ENCODE measurements at places on chromosomes 7 and 10.

DNA sequence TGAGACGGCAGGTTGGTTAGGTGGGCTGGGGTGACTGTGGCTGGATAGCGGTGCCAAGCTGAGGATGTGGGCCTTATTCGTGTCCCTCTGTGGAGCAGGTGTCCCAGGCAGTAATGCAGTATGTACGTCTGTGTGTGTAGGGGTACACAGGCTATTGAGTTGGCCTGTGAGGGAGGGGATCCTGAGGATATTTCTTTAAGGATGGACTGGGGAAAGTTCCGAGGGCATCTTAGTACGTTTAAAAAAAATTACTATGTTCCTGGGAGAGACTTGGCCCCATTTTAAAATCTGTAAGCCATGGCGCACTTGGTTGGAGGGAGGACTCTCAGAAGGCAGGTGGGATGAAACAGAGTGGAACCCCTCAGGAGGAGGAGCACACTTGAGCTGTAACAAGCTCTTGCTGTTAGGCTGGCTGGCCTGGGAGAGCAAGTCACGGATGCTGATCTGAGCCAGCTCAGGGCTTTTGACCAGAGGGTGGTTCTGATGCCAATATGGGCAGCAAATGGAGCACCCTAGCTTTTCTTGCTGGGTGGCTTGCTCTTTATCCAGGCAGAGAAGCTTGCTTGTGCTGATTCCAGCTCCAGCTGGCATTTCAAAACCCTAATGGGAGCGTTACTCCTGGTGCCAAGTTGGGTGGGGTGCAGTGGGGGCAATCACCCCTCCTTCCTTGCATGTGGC lies 765 bp downstream of the WBP1L start:
- no peak for DNase-seq

DNA sequence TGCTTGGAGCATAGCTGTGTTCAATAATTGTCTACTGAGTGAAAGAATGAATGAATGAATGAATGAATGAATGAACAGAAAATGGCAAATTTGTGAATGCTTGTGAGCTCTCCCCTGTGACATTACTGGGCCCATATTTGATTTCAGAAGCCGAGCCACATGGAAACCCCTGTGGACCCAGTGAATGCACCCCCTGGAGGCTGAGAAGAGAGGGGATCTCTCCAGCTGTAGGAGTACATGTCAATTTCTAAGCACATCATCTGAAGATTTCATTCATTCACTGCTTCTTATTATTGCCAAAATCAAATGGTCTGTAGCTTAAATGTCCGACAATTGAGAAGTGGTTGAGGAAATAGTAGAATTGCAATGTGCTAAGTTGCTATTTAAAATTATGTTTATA lies 58.3 kb upstream of the DOCK1 start:
- DNase-seq: no peak

DNA sequence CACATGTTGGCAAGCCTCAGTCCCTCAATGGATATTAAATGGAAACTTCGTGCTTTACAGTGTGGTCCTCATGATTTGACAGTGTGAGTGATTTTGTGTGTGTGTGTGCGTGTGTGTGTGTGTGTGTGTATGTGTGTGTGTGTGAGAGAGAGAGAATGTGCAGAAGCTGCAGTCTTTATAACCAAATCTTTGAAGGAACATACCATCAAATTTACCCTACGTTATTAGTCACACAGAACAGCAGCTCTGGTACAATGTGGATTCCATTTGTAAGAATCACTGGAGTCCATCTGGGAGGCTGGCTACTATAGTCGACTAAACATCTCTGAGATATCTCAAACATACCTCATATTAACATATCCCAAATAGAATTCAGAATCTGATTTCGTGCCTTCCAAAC lies 928.0 kb upstream of the POT1 start:
- DNase-seq: no peak

DNA sequence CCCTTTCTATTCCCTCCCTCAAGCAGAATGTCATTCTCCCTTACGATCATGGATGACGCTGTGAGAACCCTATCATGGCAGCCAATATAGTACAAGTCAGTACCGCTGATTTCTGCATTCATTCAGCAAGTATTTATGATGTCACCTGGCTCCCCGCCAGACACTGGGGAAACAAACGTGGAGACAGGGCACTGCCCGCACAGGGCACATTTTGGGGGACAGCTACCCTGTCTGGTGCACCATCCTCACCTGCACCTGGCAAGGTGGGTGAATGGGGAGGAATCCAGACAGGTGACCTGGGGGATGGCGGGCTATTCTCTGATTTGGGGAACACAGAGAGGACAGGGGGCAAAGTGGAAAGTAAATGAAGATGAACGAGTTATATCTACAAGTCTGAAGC lies 28.4 kb downstream of the MKI67 start:
- no peak for DNase-seq

GRCh38 chr7:91683823-91684222 lies 196.7 kb downstream of the MTERF1 start:
- DNase-seq: no peak

DNA sequence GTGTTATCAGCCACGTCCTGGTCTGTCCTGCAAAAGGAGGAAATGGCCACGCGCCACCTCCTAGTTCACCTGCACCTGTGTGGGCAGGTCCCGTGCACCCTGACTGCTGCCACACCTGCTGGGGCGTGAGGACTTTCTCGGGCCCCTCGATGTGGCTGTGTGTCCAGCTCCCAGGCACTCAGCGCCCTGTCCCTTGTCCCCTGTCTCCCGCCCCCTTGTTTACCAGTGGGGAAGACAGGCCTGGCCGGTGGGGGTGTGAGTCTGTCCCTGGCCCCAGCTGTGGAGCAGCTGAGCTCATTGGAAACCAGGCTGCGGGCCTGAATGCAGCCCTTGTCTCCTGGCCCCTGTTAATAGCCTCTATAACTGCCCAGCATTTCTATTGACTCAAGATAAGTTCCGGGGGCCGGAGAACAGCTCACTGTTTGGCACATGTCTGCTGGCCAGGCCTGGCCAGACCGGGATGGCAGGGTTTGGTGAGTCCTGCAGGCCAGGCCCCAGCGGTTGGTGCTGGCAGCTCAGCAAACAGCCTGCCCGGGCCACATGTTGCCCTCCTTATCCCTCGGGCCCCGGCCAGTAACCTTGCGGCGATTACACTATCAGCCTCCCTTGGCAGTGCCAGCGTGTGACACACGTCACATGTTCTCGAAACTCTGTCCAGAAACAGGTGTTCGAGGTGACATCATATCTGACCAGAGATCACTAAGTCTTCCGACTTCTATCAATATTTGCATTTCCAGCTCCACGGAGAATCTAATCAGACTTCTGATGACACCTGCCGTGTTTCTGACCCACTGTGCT lies 52.1 kb downstream of the FOXL3 start:
- no peak for DNase-seq

DNA sequence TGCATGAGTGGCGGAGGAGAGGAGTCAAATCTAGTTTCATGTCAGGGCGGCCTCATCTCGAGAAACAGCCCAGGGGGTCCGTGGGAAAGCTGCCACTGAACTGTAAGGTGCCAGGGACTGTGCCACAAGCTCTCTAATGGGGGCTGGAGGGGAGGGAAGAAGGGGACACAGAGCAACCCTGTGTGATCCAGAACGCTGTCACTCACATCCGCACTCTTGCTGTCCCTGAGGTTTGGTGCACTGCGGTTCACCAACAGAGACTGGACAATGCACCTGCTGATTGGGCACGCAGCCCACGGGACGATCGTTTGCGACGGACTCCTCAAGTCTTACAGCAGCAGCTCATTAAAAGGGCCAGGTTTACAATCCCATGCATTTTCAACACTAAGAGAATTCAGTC lies 47.7 kb downstream of the AMZ1 start:
- no peak for DNase-seq

DNA sequence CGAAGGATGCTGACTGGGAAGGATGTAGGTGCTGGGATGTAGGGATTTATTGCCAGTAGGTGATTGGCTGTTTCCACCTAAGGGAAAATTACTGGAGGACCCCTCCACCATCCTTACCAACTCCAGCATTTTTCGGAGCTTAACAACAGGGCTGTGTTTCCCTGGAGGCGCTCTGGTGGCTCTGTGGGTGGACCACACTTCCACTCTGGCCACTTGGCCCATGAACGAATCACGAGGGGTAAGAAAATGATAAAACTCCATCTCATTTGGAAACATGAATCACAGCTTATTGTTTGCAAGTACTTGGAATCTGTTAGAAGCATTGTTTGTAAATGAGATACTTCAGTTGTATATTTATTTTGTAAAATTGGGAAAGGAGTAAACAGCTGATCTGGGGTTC lies 3.0 kb downstream of the DOCK1 start:
- DNase-seq: no peak

GRCh38 chr7:47357361-47357760 lies 224.6 kb downstream of the TNS3 start:
- DNase-seq: no peak

- DNase-seq: no peak
These were observed 277.6 kb upstream of the SORCS1 start for GRCh38 chr10:107442035-107442505.

DNA sequence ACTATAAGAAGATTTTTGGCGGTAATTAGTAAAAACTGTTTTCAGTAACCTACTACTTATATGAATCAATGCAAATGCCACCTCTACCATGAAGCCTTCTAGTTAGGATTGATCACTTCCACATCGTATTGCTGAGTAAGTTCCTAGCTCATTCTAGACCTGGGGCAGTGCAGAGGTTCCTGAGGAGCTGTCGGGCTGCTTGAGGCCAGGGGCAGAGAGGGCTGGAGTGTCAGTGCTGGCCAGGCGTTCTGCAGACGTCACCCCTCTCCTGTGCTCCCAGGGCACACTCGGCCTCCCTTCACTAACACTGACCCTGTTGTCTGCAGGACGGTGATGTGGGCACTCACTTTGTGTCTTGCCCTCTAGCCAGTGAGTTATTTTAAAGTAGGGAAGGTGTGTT lies 275.7 kb downstream of the CELF2 start:
- DNase-seq: no peak

DNA sequence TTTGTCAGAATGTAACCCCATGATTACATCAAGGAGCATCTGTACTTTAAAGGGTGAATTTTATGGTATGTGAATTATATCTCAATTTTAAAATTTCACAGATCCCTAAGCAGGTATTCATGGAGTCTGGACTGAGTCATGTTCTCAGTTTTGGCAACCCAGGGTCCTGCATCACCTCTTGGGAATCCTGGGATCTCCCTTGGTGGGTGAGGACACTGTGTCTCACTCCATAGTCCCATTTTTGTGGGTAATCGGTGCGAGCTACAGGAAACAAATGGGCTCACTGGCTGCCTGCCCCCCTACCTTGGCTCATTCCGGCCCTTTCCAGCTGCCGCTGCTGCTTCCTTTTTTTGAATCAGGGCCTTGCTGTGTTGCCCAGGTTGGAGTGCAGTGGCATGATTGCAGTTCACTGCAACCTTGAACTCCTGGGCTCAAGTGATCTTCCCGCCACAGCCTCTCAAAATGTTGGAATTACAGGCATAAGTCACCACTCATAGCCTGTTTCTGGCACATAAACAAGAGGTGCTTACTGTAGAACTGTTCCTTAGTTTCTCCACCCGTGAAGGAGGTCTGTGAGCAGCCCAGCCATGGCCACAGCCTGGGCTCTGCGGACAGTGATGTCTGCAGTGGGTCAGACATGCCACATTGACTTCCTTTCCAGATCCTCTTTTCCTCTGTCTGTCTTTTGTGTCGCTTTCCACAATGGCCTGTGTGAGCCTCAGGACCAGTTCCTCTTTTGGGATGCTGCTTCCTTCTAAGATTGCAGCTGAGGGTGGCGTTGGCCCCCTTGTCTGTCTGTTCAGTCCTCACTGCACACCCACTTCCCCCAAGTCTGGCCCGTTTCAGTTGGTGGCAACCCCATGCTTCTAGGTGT lies 14.5 kb downstream of the PALD1 start:
- DNase-seq: no peak

GRCh38 chr7:31407178-31407676 lies 66.7 kb upstream of the NEUROD6 start:
- no peak for DNase-seq

DNA sequence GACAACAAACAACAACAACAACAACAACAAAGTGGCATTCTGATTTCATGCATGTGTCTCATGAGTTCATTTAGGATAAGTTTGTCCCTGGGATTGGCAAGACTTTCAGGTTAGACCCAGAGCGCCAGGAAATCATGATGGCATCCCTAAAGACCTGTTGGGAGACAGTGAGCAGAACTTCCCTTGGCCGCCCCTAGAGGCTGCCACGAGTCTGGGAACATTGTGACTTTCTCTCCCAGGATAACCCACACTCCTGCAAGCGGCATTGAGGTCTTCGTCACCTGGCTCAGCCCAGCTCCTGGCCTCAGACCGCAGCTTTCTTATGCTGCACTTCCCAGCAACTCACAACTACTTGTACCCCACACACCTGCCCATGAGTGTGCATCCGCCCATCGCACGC lies 80.5 kb upstream of the RNF32 start:
- no peak for DNase-seq

DNA sequence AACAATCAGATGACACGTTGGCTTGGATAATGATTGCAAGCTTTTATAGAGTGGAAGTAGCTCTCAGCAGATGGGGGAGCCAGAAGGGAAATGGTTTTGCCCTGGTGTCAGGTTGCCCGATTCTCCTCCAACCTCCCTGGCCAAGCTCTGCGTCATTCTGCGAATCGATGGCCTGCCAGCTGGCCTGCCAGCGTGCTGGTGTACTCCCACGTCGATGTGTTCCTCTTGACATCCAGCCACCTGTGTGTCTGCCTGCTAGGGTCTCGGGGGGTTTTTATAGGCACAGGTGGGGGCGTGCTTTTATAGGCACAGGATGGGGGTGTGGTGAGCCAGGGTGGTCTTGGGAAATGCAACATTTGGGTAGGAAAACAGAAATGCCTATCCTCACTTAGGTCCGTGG lies 4.6 kb downstream of the NET1 start:
- DNase-seq: no peak

GRCh38 chr10:75648351-75648750 lies 216.9 kb downstream of the LRMDA start:
- no peak for DNase-seq
